ENCODE measurements at places on chromosomes 1 and 21.

DNA sequence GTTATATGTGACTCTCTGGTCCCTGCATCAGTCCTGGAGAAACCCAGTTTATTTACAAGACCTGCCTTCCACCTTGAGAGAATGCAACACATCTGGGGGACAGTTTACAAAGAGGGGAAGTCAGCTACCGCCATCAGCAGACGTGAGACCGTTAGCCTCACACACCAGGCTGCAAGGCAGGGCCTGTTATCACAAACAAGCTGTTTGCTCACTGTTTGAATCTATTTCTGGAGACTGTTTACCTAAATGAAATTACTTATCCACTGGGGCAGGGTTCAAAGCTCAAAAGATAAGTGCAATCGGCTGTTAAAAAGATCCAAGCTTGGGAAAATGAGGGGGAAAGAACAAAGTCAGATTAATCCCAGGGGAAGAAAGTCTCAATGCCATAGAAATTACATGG is 134.4 kb downstream of the ZNF281 start:
- no peak for DNase-seq

GRCh38 chr21:31974454-31974985 is 101.7 kb downstream of the HUNK start:
- no peak for DNase-seq

GRCh38 chr1:117372863-117373412 is 5.7 kb downstream of the MAN1A2 start:
- no peak for DNase-seq

GRCh38 chr1:42176902-42177519 is 12.5 kb upstream of the GUCA2A start:
- no peak for DNase-seq

DNA sequence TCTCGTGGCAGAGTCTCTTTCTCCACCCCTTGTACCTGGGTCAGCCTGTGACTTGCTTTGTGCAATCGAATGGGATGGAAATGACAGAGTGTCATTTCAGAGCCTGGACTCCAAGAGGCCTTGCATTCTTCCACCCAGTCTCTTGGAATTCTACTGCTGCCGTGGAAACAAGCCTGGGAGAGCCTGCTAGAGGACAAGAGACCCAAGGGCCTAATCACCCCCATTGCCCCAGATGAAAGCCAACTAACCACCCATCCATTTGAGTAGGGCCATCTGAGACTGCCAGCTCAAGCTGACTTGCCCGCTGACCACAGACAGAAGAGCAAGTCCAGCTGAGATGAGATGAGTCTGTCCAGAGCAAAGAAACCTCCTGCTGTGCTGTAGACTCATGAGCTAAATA is 201.6 kb downstream of the PTPRU start:
- DNase-seq: no peak

- no peak for DNase-seq
Measured at GRCh38 chr1:177469519-177469918, 298.8 kb downstream of the BRINP2 start.

- DNase-seq: no peak
Measured at GRCh38 chr1:26373281-26373680, 731 bp upstream of the ZNF683 start.

DNA sequence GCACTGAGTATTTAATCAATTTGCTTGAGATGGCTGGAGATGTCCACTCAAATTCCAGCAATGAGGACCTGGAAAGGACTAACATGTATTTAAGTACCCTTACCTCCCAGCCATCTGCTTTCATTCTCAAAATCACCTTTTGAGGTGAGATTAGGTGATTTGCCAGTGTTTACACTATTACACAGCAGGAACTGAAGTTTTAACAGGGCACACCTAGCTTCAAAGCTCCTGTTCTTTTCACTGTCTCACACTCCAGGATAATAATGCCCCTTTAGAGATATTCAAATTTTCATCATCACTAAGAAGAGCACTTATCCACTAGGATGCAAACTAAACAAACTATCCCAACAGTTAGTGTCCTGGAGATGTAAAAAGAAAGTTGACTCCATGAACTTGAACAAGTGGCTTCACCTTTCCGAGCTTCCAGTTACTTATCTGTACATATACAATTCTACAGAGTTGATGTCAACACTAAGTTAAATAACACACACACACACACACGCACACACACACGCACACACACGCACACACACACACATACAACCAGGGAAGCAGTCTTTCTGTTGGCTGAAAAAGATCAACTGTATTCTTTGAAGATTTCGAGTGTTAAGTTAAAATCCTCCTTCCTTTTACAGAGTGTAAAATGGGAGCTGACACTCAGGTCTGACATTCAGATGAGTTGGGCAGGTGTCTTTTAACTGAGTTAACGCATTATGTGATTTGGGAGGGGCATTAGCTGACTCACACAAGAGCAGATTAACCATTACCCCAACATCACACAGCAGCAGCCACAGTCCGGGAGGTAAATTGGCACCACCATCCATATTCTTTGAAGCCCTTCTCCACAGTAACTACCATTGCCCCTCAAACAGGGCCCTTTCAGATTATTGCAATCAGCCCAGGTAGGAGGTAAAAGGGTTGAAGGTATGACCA is 15.5 kb upstream of the JAK1 start:
- DNase-seq: no peak

DNA sequence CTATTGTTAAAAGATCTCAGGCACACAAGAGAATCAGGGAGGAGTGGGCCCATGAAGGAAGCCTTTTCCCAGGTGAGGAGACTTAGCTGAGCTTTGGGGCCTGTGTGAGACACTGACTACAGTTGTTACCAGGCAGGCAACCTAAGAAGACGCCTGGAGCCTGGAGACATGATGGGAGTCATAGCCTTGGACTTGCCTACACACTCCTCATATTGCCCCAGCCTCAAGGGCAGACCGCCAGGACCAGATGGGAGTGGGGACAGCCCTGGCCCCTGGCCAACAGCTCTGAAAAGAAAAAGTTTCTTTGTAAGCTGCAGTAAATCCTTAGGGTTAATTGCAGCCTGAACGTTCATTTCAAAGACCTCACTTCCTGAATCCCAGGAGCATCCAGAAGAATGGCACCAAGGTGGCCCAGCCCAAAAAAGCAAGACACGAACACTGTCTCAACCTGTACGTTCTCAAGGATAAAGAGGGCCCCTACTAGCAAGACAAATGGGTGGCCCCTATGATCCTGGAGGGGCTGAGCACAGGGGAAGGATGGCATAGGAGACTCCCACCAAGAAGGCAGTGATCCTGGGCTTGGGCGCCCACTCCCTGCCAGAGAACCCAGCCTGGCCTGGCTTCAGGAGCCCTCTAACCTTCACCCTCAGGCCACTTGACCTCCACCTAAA is 33.2 kb upstream of the BTG2 start:
- no peak for DNase-seq

DNA sequence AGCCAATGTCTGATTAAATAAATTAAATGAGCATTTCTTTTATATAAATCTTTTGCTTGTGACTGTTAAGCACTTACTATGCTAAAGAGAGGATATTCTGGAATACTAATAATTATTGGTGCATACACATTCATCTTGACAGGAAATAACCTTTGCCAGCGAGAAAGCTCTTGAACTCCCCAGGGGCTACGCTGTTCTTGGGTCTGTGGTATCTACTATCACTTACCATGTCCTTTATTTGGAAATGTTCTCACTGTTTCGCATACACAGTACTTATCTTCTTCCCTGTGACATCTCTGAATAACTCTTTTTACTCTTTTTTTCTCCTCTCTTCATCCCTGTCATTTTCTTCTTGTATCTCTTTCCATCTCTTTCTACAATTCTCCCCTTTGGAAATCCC is 178.7 kb downstream of the GABPA start:
- no peak for DNase-seq

DNA sequence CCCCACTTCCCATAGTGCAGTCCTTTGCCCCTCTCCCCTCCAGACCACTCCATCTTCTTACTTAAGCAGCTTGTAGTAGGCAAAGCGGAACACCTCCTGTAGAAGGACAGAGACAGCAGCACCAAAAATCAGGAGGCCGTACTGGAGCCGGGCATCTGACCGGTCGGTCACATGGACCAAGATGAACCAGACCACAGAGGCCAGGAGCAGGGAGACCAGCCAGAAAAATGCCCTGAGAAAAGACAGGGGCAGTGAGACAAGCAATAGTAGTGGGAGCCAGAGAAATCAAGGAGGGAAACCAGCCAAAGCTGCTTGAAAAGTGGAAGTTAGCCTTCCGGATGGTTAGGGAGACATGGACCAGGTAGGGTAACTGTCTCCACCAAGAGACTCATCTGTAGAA is 920 bp downstream of the APH1A start:
- DNase-seq: no peak

GRCh38 chr1:107378866-107379265 is 238.0 kb downstream of the NTNG1 start:
- DNase-seq: no peak

DNA sequence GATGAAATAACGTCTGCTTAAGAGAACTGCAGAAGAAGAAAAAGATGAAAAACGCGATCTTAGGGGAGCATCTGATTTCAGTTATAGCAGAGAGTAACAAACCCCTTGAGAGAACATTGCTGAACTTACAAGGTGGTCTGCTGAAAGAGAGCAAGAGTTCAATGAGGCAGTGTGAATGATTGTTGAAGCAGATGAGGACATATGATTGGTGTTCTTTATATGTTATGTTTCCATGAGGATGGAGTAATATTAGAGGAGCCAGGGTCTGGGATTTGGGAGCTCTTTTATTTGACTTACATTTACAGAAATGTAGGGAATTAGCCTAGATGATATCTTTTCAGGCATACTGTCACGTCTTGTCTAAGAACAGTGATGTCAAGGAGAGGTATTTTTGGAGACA is 1302.0 kb downstream of the KCNT2 start:
- DNase-seq: no peak

DNA sequence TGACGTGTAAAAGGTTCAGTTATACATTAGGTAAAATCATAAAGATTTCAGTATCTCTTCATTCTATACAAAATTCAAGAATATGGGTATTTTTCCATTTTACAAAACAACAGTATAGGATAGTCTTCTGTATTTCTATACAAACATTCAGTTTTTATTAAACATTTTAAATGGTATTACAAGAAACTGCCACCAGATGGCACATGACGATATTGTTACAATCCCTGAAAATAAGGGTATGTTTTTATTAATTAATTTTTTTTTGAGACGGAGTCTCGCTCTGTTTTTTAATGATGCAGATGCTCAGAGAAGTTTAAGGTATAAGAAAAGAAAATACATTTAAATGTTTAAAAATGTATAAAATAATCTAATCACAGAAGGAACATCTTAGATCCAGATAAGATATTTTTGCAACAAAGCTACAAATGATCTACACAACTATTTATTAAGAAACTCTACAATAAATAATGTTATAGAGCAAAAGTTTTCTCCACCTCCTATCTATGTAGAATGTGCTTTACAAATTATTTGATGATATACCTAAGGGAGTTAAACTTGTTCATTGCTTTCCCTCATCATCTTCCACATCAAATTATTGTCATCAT is 23.5 kb upstream of the RSBN1 start:
- DNase-seq: no peak

DNA sequence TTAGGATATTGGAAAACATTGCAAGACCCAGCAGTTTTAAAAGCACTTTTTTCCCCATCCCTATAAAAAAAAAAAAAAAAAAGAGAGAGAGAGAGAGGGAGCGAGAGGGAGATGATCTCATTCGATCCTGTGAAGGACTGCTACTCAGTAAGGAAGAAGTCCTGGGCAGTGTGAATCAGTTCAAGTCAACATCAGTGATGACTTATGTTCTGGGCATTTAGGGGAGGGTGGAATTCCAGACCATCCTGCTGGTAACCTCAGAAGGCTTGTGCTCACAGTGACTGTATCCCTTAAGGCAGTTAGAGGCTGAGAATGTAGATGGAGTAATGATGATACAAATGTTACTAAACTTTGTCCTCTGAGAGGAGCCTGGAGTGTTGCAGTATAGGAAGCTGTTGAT is 151.4 kb downstream of the TGFB2 start:
- DNase-seq: no peak

DNA sequence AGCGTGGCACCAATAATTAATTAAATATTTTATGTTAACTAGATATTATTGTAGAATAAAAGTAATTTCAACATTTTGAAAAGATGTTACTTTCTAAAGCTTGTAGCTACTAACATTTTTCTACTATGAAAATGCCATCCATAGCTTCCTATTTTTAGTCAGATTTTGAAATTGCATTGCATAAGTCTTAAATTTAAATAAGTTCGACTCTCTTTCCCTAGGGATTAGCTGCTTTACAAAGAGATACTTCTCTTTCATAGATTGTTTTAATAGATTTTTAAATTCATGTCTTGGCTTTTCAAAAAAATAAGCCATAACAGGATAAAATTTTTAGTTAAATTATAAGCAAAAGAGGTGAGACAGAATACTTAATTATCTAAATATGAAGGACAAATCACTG is 1279.6 kb downstream of the KCNT2 start:
- DNase-seq: no peak

DNA sequence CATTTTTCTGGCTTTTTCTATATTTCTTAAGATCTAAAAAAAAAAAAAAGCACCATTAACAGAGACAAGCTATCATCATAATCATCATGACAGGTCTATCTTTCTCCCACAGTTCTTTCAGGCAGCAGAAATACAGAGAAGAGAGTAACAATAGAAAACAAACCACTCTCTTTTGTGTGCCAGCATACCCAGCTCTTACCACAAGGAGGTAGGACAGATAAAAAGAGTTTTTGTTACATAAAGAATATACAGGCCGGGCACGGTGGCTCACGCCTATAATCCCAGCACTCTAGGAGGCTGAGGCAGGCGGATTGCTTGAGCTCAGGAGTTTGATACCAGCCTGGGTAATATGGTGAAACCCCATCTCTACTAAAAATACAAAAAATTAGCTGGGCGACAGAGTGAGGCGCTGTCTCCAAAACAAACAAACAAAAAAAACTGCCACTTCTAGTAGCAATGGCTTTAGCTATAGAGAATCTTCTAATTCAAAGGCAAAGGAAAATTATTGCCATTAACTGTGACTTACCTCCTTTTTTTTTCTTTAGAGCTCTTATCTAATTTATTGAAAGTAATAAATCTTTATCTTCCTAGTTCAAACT is 39.7 kb downstream of the ANKRD13C start:
- no peak for DNase-seq

DNA sequence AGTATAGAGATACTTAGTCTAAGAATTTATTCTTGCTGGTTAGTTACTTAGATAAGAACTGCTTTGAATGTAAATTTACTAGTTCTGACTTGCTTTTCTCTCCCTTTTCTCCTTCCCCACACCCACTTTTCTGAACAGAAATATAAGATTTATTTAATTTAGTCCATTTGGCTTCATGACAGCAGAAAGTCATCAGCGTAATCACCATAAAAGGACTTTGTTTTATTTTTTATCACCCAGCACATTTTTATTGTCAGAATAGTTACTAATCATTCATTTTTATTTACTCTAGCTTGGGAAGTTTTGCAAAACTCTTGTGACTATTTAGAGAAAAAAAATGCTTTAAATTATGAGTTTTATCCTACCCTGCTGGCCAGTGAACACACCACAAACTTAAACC is 197.2 kb downstream of the CHRM3 start:
- no peak for DNase-seq

- no peak for DNase-seq
Measured at GRCh38 chr1:63987014-63987627, 213.3 kb downstream of the ROR1 start.

GRCh38 chr1:209319549-209319948 is 264.0 kb upstream of the CAMK1G start:
- DNase-seq: no peak

GRCh38 chr1:109932679-109933078 is 22.0 kb downstream of the CSF1 start:
- DNase-seq: no peak

- no peak for DNase-seq
Measured at GRCh38 chr1:154598871-154599635, 8.9 kb downstream of the ADAR start.
